ENCODE measurements at places on chromosomes 2 and 18. TPM values are rescaled to one million over a fixed set of nuclear protein-coding genes. Genes with fewer than 3 reads are reported as not detected.

MBP gene
- total RNA-seq, result not detected

RTP5 gene
- total RNA-seq, result not detected

DNA sequence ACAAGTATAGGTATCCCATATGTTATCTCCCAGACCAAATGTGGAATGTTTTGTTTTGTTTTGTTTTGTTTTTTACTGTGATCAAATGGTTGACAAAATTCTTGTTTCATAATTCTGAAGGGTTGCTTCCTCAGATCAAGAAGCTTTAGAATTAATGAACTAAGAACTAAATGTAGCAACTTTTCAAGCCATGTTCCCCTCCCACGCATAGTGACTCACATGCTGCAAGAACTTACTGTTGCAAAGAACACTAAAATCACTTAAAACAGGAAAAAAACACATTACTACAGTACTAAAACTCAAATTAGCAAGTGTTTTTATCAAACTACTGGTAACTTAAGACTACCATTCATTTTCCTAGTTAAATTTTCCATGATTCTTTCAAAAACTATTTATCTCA is 30.6 kb downstream of the HNRNPLL start:
- no peak for DNase-seq

- peak; percentile 6 for DNase-seq
Measured at GRCh38 chr2:206083602-206084438, 2.2 kb downstream of the INO80D start.

DNA sequence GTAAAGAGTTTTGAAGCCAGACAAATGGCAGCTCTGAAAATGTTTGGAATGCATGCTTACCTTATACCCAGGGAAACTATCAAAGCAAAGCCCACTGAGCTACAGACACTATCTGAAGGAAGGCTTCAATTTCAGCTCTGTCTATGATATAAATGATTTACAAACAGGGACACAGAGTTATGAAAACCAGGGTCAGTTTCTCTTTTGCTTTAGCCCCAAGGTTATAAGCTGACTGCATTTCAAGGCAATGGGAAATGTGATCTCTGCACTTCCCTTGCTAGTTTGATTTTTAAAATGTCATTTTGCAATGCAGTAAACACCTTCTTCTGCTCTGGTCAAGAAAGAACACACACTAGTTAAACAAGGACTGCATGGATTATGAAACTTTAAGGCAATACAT is 65.2 kb upstream of the CCDC195 start:
- DNase-seq, result no peak

DNA sequence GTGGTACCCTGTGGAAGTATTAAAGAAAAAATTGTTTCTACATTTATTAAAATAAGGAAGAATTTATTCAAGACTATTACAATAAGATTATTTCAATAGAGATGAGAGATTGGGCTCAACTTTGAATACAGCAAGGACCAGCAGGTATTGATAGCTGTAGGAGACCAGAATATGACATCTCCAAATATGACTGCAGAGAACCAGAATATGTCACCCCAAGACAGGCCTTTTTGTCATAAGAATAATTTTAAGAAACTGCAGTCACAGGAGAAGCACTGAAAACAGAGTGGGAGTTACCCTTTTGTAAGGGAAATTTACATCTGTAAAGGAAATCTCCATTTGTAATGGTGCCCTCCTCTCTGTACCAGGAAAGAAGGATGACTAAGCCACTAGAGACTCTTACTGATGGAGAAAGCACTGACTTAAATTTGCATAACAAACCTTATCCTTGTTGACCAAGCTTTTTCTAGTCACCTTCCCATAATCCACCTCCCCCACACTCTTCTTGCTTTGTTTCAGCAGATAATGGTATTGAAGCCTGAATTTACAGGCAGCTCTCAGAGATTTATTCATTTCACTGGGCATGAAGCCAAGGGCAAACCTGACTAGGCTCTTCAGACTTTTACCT is 145.1 kb upstream of the RMP24 start:
- DNase-seq, result no peak

- DNase-seq, result no peak
Measured at GRCh38 chr2:106165561-106165960, 28.5 kb downstream of the UXS1 start.

DNA sequence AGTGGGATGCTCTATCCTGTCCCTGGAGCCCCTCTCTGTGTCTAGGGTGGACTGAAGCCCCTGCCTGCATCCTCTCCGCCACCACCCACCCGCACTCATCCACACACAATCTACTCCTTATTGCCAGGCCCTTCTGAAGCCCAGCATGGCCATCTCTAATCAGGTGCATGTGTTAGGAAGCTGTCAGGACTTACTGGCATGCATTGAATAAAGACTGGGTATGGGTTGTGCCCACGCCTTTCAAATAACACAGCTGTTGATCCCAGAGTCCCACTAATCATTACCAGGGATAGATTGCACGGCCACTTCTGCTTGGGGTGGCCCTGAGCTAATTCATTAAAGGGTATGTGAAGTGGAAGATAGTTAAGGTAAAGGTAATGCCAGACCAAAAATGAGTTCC is 88.4 kb downstream of the CABLES1 start:
- DNase-seq, result no peak

DNA sequence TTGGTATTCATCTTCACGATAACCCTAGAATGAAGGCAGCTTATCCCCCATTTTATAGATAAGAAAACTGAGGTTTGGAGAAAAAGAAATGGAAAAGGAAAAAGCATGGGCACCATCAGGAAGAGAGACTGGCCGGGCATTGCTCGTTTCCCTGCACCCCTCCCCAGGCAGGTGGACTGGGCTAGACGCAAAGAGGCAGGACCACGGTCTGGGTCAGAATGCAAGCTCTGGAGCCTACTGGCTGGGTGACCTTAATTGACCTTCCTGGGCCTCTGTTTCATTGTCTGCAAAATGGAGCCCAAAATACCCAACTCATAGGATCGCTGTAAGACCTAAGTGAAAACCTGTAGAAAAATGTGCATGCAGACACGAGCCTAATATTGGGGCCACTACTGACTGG is 135.3 kb upstream of the GLI2 start:
- no peak for DNase-seq

DNA sequence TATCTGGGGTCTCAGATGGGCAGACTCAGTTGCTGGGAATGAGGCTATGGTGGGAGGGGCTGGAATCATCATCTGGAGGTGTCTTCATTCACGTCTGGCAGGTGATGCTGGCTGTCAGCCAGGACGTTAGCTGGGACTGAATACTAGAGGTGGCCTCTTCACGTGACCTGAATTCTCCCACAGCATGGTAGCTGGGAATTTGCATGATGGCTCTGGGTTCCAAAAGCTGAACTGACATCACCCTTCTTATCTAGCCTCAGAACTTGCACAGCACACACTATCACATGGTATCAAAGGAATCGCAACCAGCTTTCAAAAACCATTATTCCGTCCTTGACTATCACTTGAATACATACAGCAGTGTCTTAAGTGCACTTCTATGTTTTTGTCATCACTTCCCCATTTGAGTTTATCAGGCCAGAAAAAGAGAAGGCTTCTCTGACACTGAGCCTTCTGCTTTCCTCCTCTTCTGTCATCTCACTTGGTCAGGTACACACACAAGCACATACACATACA is 53.0 kb upstream of the LRP2 start:
- no peak for DNase-seq

- DNase-seq, result no peak
Measured at GRCh38 chr2:230941202-230942180, 16.4 kb upstream of the GPR55 start.

GRCh38 chr2:26959331-26959730 is 11.1 kb upstream of the MAPRE3 start:
- DNase-seq, result no peak

GRCh38 chr2:169343202-169343601 is 19.1 kb downstream of the LRP2 start:
- no peak for DNase-seq

GRCh38 chr2:11073251-11073650 is 82.0 kb upstream of the SLC66A3 start:
- no peak for DNase-seq
